ENCODE measurements at places on chromosomes 6 and 20.
A peak's percentile ranks its signal among the peaks of the same experiment; 100 is the strongest.

DNA sequence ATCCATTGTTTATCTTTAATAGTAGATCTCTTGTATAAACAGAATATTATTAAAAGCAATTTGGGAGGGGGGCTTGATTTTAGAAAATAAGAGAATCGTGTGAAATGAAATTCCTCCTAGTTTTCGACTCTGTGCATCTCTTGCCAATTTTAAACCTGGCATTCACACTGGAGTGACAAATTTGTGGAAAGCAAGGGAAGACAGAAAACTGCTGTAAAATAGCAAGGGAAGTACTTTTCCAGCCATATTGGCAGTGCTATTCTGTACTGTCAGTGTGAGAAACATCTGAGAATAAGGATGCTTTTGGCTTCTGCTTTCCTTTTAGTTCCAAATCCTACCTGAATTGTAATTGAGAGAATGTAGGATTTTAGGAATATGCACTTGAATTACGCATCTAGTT, 40.2 kb downstream of the TOP1 start:
- peaks cover 9% of the 10 kb centered on the region for H3K36me3 ChIP-seq
- DNase-seq: no peak
- H3K4me1 ChIP-seq: no peaks in the 10 kb centered on the region
- no peaks in the 10 kb centered on the region for H3K27me3 ChIP-seq
- no peak overlapping the region for H3K4me3 ChIP-seq

GRCh38 chr6:111427341-111428116, 55.5 kb downstream of the REV3L start:
- no peaks in the 10 kb centered on the region for H3K36me3 ChIP-seq
- no peak overlapping the region for H3K27ac ChIP-seq
- H3K4me1 ChIP-seq: no peaks in the 10 kb centered on the region
- no peak for DNase-seq
- no peak overlapping the region for H3K4me3 ChIP-seq

DNA sequence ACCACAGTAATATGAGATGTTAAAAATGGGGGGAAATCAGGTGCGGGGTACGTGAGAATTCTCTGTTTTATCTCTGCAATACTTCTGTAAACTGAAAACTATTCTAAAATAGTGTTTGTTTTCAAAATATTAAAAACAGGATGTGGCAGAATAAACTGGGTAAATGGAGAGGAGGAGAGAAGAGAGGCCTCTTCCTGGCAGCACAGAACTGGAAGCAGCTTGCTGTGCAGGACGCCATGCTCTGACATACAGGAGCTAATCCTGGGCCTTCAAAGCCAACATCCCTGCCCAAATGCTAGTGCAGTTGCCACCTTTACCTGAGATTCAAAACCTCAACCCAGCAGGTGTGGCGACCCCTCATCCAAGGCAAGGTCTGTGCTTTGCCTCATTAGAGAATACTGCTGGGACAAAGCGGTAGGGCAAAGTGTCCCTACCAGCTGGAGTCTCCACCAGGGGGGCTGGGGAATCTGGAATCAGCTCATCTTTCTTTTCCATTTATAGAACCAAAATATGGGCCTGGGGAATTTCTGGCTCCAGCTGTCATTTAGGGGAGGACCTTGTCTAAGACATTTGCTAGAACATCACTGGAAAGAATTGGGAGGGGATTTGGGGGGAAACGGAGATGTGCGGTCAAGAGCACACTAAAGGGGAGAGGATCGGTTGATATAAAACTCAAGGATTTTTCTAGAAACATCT, 67.3 kb downstream of the SCML4 start:
- H3K4me3 ChIP-seq: no peak overlapping the region
- H3K27me3 ChIP-seq: no peaks in the 10 kb centered on the region
- H3K27ac ChIP-seq: no peak overlapping the region
- no peaks in the 10 kb centered on the region for H3K4me1 ChIP-seq

- no peaks in the 10 kb centered on the region for H3K4me1 ChIP-seq
- H3K4me3 ChIP-seq: no peak overlapping the region
- no peaks in the 10 kb centered on the region for H3K27me3 ChIP-seq
- DNase-seq: no peak
Observed at GRCh38 chr6:43359831-43360230, 9.6 kb downstream of the ZNF318 start.

- H3K36me3 ChIP-seq: no peaks in the 10 kb centered on the region
- no peak overlapping the region for H3K4me3 ChIP-seq
- DNase-seq: no peak
- no peaks in the 10 kb centered on the region for H3K27me3 ChIP-seq
- peaks cover 19% of the 10 kb centered on the region for H3K4me1 ChIP-seq
- no peak overlapping the region for H3K27ac ChIP-seq
Observed at GRCh38 chr6:168030908-168031307, 33.4 kb downstream of the KIF25 start.

DNA sequence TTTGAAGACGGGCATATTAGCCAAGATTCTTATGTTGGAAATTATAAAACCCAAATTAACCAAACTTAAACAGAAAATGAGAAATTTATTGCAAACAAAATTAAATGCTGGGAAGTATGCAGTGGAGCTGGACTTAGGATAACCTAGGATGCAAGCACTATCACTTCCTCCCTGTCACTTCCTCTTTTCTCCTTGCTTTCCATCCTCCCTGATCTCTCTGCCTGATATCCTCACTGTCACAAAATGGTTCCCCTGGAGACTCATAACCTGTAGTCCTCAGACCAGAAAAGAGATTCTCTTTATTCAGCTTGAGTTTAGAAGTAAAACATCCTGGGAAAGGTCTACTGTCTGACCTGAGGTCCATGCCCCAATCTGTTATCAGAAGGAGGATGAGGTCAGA, 7.4 kb upstream of the KLHL32 start:
- H3K27me3 ChIP-seq: no peaks in the 10 kb centered on the region
- no peak for DNase-seq
- no peaks in the 10 kb centered on the region for H3K4me1 ChIP-seq
- H3K4me3 ChIP-seq: no peak overlapping the region
- no peaks in the 10 kb centered on the region for H3K36me3 ChIP-seq
- no peak overlapping the region for H3K27ac ChIP-seq

DNA sequence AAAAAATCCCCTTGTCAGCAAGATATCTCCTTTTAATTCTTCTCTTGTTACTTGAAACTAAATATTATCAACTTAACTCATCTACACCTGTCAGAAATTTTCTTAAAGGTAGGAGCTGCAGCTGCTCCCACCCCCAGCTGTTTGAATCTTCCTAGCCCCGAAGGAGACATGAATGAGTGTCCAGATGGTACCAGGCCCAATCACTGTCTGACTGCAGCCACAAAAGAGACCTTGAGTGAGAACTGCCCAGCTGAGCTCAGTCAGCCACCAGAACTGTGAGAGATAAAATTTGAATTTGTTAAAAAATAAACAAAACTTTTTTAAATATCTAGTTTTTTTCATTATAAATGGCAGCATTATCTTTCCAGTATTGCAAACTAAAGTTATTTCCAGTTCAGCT, 84.7 kb downstream of the PRSS35 start:
- H3K4me3 ChIP-seq: no peak overlapping the region
- no peaks in the 10 kb centered on the region for H3K27me3 ChIP-seq
- H3K27ac ChIP-seq: no peak overlapping the region
- DNase-seq: no peak
- H3K36me3 ChIP-seq: no peaks in the 10 kb centered on the region
- no peaks in the 10 kb centered on the region for H3K4me1 ChIP-seq

DNA sequence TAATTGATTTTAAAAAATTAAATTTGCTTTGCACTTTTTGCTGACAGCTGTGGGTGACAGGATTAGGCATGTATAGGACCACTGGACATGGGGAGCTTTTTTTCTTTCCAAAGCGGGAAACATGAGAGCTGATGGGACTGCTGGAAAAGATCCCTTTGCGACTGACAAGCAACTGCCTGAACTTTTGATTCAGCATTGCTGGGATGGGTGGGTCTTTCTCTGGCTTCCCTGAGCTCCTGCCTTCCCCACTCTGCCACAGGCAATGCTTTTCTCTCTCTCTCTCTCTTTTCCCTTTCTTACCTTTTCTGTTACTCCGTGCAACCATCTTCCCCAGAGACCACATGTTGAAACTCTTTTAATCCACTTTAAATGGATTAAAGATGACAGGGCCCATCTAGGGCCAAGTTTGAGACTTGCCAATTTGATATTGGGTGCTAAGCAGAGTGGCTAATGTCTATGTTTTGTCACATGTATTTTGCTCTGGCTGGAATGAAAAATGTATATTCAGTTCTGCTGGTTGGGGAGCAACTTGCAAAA, 33.5 kb upstream of the TPD52L1 start:
- no peak overlapping the region for H3K27ac ChIP-seq
- H3K4me1 ChIP-seq: peaks cover 14% of the 10 kb centered on the region
- H3K27me3 ChIP-seq: no peaks in the 10 kb centered on the region
- H3K4me3 ChIP-seq: no peak overlapping the region
- H3K36me3 ChIP-seq: no peaks in the 10 kb centered on the region

DNA sequence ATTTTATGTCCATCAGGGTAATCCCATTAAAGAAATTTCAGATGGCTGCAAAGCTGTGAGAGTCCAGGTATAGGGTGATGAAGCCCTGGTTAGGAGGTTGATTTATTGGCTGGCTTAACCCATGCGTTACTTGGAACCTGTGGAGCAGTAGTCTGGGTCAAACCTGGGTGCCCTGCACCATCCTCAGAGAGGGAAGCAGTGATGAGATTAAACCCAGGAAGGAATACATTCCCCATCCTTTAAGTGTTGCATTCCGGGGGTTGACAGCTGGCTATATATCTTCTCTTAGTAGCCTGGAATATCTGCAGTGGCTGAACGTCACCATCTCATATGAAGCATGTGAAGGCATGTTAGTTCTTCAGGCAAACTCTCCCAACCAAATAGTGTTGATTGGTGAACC, 44.9 kb upstream of the JAG1 start:
- no peaks in the 10 kb centered on the region for H3K4me1 ChIP-seq
- no peak overlapping the region for H3K4me3 ChIP-seq
- no peak overlapping the region for H3K27ac ChIP-seq
- no peaks in the 10 kb centered on the region for H3K36me3 ChIP-seq

- H3K4me1 ChIP-seq: peaks cover 2% of the 10 kb centered on the region
- no peak overlapping the region for H3K4me3 ChIP-seq
- no peaks in the 10 kb centered on the region for H3K27me3 ChIP-seq
- H3K27ac ChIP-seq: no peak overlapping the region
Observed at GRCh38 chr6:142332393-142333098, 30.7 kb downstream of the ADGRG6 start.

- no peak overlapping the region for H3K27ac ChIP-seq
- no peak overlapping the region for H3K4me3 ChIP-seq
- H3K36me3 ChIP-seq: no peaks in the 10 kb centered on the region
- H3K27me3 ChIP-seq: no peaks in the 10 kb centered on the region
Observed at GRCh38 chr6:32890831-32891230, 36.8 kb downstream of the PSMB9 start.

DNA sequence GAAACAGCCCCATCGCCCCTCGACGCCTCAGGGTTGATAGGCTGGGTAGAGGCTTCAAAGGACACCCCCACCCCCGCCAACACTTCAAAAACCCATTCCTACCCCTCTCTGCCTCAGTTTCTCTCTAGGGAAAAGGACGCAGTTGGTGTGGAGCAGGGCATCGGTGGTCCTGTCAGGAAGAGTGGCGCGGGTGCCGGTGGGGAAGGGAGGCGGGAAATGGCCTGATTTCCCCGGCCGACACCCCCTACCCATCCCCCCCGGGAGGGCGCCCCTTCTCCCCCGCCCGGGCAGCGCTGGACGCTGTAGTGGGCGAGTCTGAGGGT, 367 bp downstream of the NRSN2 start:
- H3K27ac ChIP-seq: peak overlapping the region; percentile 72
- H3K4me3 ChIP-seq: peak overlapping the region; percentile 74
- no peak for DNase-seq
- no peaks in the 10 kb centered on the region for H3K27me3 ChIP-seq
- peaks cover 6% of the 10 kb centered on the region for H3K36me3 ChIP-seq
- no peaks in the 10 kb centered on the region for H3K4me1 ChIP-seq

- H3K27me3 ChIP-seq: no peaks in the 10 kb centered on the region
- peaks cover 17% of the 10 kb centered on the region for H3K4me1 ChIP-seq
- peak overlapping the region; percentile 33 for H3K4me3 ChIP-seq
- no peak for DNase-seq
Observed at GRCh38 chr20:63270606-63271325, 1.8 kb upstream of the ARFGAP1 start.

DNA sequence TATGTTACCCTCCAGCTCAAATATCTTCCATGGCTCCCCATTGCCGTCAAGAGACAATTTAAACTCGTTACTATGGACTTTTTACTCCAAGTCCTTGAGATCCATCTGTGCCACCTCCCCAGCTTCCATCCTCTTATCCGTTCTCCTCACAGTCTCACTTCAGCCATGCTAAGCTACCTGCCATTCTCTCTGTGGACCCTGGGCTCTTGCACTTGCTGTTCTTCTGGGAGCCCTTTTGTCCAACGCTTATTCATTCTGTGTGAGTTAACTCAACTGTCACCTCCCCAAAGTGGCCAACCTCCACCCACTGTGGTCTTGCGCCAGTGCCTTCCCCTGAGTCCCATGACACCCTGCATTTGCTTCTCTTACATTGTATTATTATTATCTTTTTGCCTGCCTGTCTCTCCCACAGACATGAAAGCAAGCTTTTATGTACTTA, 132.4 kb downstream of the BCAS1 start:
- H3K27ac ChIP-seq: no peak overlapping the region
- H3K4me1 ChIP-seq: peaks cover 25% of the 10 kb centered on the region
- H3K4me3 ChIP-seq: no peak overlapping the region
- no peak for DNase-seq
- no peaks in the 10 kb centered on the region for H3K36me3 ChIP-seq
- H3K27me3 ChIP-seq: no peaks in the 10 kb centered on the region

DNA sequence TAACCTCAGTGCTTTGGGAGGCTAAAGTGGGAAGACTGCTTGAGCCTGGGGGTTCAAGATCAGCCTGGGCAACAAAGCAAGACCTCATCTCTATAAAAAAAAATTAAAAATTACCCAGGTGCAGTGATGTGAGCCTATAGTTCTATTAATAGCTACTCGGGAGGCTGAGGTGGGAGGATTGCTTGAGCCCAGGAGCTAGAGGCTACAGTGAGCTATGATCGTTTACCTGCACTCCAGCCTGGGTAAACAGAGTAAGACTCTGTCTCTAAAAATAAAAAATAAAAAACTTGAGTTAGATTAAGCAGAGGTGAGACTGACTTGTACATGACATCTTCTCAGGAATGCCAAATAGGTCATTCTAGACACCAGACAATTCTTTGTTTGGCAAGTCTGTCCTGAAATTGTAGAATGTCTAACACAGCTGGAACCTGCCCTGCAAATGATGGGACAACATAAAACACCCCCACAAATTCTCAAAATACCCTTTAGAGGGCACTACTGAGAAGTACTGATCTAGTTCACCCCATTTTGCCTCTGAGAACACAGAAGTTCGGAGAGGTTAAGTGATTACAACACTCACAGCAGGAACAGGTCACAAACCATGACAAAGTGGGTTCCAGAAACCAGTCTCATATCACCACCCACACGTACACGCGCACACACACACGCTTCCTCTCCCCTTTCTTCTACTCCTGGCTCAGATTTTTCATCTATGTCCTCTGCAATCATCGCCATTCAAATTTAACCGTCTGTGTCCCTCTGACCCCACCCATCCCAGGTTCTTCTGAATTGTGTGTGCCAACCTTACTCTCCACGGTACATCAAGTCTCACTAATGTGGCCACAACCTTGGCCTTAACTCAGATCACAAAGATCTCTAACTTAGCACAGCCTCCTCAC, 38.3 kb downstream of the ARHGAP18 start:
- no peaks in the 10 kb centered on the region for H3K36me3 ChIP-seq
- H3K4me3 ChIP-seq: no peak overlapping the region
- no peak overlapping the region for H3K27ac ChIP-seq
- no peaks in the 10 kb centered on the region for H3K27me3 ChIP-seq
- DNase-seq: peak; percentile 42

GRCh38 chr6:117118490-117118889, 146.9 kb upstream of the VGLL2 start:
- H3K27me3 ChIP-seq: no peaks in the 10 kb centered on the region
- H3K4me1 ChIP-seq: no peaks in the 10 kb centered on the region
- no peak overlapping the region for H3K4me3 ChIP-seq
- H3K36me3 ChIP-seq: no peaks in the 10 kb centered on the region
- no peak for DNase-seq
- no peak overlapping the region for H3K27ac ChIP-seq

Data from trophoblast cell (in vitro differentiated cells and primary cell).